ENCODE measurements at places on chromosomes 7 and 10.
A peak's percentile ranks its signal among the peaks of the same experiment; 100 is the strongest.

DNA sequence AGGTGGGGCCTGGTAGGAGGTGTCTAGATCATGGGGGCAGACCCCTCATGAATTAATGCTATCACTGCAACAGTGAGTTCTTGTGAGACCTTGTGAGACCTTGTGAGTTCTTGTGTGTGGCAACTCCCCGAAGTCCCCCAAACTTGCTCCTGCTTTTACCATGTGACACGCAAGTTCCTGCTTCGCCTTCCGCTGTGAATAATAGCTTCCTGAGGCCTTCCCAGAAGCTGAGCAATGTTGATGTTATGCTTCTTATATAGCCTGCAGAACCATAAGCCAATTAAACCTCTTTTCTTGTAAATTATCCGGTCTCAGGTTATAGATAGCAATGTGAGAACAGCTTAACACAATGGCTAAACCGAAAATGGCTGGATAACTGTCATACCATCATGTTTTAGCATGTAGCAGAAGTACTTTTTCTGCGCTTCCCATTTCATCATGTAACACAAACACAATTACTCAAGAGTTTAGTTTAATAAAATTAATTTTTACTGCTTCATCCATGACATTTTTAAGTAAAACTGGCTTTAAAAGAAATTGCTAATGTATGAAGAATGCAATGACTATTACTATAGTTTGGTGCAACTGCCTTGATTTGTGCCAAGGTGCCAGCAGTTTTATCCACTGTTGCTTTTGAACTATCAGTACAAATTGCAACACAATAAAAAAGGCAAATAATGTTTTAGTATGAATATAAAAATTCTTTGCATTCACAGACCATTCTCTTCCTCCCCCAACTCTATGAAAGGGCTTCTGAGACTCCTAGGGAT is 87.7 kb upstream of the TMEM168 start:
- no peak for DNase-seq

- DNase-seq: no peak
These were observed at the start of gene PAPOLB for GRCh38 chr7:4861673-4862072. TSS of gene PAPOLB (minus strand) at chr7:4862030. CDS start at chr7:4861810, 220 bp downstream.

DNA sequence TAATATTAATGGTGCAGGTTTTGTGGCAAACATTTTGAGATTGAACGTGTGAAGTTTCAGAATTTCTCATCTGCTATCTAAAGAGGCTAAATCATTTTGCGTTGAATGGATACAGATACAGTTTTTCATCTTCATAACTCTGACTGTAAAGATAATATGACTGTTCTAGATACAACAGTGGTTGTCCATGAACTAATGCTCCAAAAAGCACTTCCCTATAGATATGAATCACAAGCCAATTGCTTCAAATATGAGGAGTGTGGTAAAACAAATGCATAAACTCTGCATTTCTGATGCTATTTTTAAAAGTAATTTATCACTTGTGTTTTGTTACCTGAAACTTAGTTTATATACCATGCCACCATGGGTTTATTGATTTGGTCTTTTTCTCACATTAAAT is 750.1 kb downstream of the MAGI2 start:
- DNase-seq: no peak

DNA sequence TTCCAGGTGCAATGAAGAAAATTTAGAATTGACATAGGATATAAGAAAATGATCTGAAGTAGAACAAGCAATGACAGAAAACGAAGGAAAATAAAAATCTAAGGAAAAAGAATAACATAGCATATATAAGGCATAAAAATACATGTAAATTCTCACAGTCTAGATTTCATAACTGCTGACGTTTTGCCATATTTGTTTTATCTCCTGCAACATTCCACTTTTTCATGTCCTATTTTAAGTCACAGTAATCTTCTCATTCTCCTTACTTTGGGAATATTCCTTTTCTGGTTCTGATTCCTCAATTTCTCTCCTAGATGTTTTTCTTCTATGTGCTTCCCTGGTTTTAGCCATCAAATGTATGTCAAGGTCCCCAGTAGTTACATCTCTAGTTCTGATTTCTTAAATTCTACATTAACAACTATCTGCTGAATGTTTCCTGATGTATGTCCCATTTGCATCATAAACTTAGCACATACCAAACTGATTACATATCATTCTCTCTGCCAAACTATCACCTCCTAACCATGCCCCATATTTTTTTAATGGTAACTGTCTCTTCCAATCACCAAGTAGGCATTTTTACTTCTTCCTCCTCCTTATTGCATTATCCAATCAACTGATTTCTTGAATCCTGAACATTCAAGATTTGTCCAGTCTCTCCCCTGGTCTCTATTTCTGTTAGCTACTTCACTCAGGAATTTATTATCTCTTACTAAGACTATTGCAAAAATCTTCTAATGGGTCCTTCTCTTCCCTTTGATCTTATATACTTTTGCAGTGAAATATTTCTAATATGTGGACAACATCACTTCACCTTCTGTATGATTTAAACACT is 171.3 kb downstream of the DNAJC1 start:
- DNase-seq: no peak

GRCh38 chr7:21704359-21704758 is 161.5 kb downstream of the DNAH11 start:
- no peak for DNase-seq

- DNase-seq: no peak
These were observed 54.2 kb downstream of the DIP2C start for GRCh38 chr10:635088-635861.

DNA sequence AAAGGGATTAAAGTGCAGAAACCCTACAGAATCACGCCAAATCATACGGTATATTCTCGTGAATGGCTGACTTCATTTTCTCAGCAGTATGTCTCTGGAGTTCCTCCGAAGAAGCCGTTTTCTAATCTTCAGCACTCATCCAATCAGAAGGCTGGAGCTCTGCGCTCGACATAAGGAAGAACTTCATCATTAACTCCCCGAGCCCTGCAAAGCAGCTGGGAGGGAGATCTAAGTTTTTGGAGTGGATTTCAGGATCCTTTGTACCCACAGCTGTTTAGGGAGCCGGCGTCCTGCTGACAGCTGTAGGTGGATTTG is 40.7 kb upstream of the SDK1 start:
- DNase-seq: no peak

DNA sequence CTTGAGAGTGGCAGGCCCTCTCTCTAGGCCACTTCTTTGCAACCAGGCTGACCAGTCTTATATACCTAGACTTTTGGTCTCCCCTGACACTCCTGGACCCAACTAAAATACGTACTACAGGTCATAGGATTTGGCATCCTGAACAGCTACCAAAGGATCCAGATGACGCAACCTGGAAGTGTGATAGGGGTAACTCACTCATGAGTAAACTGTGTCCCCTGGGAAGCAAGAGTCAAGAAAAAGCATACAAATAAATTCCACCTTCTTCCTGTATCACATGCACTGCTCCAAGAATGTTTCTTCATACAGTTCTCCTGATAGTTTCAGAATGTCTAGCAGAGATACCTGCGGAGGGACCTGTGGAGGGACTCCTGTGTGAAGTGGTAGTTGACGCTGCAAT is 172.3 kb downstream of the MDFIC start:
- no peak for DNase-seq

DNA sequence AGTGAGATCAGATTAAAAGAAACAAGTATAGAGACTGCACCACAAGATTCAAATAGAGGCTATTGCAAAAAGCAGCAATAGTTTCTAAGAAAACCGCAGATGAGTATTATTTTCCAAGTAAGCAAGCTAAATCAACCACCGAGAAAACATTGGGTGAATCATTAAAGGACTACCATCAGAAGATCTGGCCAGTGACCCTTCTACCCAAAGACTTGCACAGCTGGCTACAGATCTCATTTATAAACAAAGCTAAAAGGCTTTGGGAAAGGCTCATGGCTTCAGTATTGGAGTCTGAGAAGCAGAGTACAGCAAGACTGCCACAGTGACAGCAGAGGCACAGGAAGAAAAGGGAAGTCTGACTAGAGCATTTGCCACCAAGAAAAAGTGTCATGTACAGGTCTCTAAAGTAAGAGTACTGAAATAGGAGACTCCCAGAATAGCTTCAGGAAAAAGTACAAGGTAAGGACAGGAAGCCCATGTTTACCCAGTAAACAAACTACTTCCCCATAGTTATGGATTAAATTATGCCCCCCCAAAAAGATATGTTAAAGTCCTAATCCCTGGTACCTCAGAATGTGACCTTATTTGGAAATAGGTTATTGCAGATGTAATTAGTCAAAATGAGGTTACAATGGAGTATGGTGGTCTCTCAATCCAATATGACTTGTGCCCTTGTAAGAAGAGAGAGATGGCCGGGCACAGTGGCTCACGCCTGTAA is 19.0 kb downstream of the STEAP1 start:
- DNase-seq: no peak

- DNase-seq: no peak
These were observed 287.8 kb downstream of the GALNT17 start for GRCh38 chr7:71419546-71420337.

DNA sequence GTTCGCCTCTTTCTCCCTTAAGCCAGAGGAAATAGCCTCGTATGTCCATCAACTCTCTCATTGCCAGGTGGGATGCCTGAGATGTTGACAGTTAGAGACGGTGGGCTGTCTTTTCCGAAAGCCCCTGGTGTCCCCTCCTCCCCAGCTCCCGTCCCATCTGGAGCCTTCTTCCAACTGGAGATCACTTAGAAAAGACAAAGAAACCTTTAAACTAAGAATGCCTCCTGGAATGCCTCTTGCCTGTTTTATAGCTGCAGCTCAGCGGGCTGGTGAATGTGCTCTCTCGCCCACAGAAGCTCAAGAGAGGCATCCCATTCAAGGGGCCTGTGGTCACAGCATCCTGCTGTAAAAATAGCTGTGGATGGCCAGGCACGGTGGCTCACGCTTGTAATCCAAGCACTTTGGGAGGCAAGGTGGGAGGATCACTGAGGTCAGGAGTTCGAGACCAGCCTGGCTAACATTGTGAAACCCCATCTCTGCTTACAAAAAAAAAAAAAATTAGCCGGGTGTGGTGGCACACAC is 5.2 kb upstream of the MYL10 start:
- no peak for DNase-seq

- no peak for DNase-seq
These were observed 65.1 kb downstream of the MINDY3 start for GRCh38 chr10:15795036-15795792.

DNA sequence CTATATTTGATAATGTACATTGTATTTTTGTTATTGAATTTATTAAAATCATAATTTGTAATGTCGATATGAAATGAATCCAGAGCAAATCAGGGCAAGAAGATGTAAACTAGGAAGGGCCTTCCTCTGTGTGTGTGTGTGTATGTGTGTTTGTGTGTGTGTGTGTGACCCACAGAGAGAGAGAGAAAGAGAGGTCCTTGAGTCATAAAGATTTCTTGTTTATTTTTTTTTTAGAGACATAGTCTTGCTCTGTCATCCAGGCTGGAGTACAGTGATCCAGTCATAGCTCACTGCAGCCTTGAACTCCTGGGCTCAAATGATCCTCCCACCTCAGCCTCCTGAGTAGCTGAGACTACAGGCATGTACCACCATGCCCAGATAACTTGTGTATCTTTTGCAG is 50.7 kb downstream of the INPP5F start:
- no peak for DNase-seq

DNA sequence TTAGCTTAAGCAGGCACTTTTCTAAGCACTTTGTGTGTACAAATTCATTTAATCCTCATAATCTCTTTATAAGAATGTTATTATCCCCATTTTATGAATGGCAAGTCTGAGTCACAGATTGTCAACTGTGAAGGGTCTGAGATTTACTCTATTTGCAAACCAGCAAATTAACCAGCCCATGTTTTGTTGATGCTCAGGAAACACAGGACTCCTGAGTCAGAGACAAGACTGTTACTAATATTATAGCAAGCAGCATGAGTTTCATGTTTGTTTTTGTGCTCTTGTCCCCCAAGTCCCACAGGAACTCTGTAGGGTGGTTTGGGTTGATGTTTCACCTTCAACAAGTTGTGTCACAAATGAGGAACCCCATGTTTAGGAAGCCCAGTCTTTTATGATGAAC is 182.0 kb upstream of the PPP1R3A start:
- DNase-seq: no peak

- DNase-seq: no peak
These were observed 78.5 kb downstream of the LHPP start for GRCh38 chr10:124539935-124540641.

DNA sequence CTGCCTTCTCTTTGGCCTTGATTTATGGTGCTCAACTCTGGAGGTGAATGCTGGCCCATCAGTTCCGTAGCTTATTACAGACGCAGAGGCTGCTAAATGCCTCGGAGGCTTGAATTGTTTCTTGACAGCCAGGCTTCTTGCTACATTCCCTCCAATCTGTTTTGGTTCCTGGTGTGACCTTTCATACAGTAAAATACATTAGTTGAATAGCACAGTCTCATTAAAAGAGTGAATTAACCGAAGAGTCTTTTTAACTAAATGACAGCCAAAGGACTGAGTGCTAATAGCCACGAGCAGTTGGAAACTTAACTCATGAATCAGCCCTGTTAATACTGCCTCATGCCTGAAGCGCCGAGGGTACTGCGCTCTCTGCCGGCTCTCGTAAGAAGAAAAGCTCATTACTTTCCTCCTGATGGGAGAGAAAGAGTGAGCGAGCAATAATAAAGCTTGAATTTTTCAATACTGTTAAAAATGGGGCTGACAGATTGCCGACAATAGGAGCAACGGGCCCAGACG is 236.4 kb upstream of the GPR26 start:
- no peak for DNase-seq

DNA sequence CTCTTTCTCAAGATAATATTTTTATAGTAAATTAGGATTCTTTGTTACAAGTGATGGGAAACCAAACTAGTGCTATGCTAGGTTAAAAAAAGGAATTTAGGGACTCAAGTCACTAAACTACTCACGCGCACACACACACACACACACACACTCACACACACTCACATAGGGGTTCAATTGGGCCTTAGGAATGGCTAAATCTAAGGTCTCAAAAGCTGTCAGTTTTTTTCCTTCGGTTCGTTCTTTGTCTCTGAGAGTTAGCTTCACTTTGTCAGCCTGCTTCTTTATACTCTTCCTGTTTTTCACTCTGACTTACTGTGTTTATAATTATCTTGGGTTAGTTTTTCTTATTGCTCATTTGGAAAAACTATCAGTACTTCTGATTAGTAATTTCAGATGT is 138.9 kb downstream of the ADK start:
- no peak for DNase-seq

DNA sequence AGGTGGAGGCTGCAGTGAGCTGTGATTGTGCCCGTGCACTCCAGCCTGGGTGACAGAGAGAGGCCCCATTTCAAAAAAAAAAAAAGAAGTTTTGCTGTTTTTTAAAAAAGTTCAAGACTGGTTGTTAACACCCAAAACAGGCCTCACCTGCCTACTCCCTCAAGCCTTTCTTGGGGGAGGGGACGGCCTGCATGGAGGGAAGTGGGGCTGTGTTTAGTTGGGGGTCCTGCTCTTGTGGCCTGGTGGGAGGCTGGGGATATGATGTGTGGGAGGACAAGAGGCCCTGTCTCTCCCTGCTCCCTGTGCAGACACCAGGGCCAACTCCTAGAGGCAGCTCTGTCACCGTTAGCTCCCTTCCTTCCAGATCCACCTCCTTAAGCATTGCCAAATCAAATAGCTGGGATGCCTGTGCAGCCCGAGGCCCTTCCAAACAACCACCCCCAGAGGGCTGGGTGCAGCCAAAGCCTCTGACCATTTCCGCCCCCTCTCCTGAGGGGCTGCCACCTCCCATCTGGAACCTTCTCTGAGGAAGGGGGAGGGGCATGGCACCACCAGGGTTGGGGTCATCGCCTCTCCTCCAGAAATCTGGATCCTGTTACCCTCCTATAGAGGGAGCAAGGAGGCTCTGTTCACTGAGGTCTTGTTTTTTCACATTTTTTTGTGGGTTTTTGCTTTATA is 32.9 kb upstream of the ANKRD2 start:
- no peak for DNase-seq

GRCh38 chr10:97425964-97426775 is at the start of gene PGAM1:
TSS of gene PGAM1 (plus strand) at chr10:97426191. CDS start at chr10:97426308, 117 bp downstream.
- peak; percentile 80 for DNase-seq
